ENCODE measurements at places on chromosomes 4 and X.

- DNase-seq = no peak
Measured at GRCh38 chr4:2289955-2290333, 28.0 kb upstream of the MXD4 start.

DNA sequence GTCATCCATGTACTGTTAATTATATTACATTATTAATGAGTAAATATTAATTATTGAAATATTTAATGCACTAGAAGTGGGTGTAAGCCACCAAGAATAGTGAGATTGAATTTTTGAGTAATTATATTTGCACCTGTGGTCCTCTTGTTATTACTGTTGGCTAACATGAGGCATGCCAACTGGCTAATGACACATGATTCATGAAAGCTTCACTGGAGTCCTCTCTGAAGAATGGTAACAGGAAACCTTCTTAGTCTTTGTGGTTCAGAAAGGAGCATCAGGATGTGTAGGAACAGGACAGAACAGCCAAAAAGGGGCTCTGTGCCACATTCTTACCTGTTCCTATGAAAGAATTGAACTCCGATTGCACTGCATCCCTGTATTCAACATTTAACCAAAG, 65.2 kb downstream of the SLC4A4 start:
- no peak for DNase-seq

DNA sequence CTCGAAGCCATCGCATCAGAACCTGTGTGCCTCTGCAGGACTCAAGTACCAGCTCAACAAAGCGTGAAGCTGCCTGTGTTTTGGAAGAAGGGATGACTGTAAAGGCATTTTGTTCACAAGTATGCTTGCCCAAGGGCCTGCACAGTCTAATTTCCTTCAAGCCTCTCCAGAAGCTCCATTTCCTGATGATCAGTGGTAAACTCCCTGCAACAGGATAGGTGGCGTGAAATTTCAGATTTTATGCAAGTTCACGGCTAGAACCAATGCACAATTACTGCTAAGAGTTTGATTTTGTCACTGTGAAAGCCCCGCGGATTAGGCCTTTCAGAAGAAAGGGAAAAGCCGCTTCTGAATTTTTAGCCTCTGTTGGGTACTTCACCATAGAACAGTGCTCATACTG, 89.2 kb upstream of the TAPT1 start:
- no peak for DNase-seq

DNA sequence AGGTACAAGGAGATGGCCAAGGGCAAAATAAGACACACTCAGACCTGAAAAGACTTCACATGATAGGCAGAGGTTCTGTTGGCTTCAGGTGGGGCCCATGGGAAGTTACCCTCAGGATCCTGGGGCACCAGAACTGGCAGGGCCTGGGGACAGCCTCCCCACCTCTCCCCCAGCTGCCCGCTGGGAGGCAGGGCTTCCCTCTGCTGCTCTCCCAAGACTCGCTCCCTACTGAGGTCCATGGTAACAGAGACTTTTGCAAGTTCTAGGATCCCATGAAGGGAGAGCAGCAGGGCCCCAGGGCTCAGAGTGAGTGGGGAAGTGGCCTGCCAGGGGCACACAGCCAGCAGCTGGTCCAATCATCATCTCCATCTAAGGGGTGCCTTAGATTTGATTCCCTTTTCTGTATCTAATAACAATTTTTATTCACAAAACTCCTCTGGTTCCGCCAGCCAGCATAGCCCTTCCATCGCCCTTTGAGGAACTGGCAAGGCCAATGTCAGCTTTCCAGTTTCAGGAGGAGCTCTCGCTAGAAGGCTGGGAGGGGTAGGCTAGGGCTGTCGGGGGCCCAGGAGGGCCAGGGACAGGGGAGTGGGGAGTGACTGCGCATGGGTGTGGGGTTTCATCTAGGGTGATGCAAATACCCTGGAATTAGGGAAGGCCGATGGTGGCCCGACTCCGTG, 78.2 kb downstream of the SLC2A9 start:
- no peak for DNase-seq

- DNase-seq = peak; percentile 55
Measured at GRCh38 chr4:37803348-37803973, 23.0 kb upstream of the PGM2 start.

DNA sequence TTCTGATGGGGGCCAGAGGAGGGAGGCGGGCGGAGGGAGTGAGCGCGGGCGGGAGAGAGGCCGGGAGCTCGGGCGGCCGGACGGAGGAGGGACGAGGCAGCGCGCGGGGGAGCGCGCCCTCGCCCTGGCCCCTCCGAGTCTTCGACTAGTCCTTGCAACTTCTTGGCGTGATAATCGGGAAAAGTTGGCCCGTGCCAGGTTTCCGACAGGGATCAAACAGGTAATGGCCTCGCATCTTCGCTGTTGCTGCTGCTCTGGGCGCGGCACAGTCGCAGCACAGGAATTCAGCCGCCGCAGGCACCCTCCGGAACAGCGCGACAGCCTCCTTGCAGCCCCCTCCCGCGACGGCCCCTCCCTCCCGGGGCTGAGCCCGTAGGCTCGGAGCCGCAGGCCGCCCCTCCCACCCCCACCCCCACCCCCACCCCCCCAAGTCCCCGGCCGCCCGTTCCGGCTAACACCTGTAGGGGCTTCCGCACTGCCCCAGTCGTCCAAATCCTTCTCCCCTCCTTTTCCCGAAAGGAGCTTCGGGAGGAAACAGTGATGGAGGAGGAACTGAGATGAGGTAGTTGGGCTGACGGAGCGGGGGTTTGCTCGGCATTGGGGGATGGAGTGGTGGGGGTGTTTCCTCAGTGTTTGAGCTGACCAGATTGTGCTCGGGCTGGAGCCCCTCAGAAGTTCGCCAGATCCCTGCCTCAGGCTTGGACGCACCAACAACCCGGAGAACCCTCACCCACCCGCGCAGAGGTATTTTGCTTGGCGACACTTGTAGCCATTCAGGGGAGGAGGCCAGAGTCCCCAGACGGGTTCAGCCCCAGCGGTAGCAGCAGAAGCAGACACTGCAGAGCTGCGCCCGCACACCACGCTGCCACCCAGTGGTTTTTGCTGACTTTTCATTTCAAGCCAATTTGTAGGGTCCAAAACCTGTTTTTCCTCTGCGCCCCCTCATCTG, at the start of gene FGF13:
TSS of gene FGF13 (minus strand) at position 319 of the 949 bp plus-strand sequence. CDS start 714 bp downstream, outside the sequence.
- no peak for DNase-seq

DNA sequence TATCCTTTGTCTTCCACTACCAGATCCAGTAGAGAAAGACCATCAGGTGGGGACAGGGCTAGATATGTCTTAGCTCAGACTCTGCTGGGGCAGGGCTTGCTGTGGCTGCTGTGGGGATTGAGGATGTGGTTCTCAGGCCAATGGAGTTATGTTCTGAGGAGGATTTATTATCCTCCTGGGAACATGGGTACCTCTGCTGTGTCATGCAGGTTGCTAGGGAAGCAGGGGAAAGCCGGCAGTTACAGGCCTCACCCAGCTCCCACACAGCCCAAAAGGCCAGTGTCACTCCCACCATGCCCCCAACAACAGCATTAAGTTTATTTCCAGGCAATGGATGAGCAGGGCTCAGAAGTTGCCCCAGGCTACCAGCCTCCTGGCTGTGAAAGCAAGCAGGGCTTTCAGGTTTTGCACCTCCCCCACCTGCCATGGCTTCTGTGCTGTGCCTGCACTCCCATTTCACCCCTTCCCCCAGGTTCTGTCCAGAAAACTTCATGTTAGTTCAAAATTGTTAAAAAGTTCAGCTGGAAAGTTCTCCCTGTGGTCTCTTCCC, 879.9 kb downstream of the ARAP2 start:
- no peak for DNase-seq

- no peak for DNase-seq
Measured at GRCh38 chr4:185885075-185885474, 73.1 kb upstream of the SORBS2 start.

DNA sequence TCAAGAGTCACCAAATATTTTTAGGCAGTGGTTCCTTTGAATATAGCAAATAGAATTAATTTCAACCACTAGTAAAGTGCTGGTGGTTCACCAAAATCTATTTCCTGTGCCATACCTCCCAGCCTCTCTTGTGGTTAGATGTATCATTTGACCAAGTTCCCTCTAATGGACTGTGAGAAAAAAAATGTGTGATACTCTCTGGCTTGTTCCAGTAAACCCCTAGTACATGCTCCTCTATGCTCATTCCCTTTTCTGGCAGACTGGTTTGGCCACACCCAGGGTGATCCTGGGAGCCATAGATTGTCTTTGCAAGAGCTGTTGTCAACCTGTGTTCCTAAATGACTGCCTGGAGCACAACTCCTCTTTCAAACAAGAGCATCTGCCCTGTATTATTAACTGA, 109.5 kb downstream of the FRAS1 start:
- no peak for DNase-seq

DNA sequence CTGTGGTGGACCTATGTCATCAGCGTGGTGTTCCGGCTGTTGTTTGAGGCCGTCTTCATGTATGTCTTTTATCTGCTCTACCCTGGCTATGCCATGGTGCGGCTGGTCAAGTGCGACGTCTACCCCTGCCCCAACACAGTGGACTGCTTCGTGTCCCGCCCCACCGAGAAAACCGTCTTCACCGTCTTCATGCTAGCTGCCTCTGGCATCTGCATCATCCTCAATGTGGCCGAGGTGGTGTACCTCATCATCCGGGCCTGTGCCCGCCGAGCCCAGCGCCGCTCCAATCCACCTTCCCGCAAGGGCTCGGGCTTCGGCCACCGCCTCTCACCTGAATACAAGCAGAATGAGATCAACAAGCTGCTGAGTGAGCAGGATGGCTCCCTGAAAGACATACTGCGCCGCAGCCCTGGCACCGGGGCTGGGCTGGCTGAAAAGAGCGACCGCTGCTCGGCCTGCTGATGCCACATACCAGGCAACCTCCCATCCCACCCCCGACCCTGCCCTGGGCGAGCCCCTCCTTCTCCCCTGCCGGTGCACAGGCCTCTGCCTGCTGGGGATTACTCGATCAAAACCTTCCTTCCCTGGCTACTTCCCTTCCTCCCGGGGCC, 1.2 kb downstream of the GJB1 start:
- DNase-seq = no peak

DNA sequence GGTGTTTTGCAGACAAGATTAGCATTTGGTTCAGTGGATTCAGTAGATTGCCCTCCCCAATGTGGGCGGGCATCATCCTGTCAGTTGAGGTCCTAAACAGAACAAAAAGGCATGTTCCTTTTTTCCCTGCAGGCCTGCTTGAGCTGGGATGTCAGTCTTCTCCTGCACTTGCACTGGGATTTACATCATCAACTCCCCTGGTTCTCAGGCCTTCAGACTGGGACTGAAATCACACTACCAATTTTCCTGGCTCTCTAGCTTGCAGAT, 278.9 kb upstream of the FTHL17 start:
- DNase-seq = no peak

- DNase-seq = no peak
Measured at GRCh38 chrX:78063687-78064086, 40.4 kb upstream of the PGK1 start.

- no peak for DNase-seq
Measured at GRCh38 chr4:28548594-28548993, 1688.0 kb downstream of the STIM2 start.

DNA sequence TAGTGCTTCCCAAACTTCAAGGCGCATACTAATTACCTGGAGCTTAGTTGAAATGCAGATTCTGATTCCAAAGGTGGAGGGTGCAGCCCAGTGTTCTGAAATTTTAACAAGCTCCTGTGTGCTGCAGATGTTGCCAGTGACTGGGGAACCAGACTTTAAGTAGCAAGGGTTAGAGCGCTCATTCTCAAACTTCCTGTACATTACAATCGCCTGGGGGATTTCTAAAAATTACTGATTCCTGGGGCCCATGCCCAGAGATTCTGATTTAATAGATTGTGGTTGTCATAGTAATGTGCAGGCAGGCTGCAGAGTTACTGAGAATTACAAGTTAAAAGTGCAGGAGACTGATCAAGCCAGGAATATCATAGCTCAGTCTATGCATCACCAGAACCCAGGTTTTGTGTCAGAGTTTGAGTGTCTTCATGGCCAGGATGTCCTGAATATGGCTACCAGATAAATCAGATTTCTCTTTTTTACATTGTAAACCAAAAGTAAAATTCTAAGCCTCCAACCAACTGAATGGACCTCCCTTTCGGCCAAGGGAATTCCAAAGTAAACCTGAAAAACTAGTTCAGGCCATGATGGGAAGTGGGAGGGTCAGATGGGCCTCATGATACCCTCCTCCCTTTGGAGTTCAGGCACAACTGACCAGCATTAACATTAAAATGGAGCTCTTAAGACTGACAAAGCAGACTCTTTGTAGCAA, 121.6 kb downstream of the ATXN3L start:
- no peak for DNase-seq

DNA sequence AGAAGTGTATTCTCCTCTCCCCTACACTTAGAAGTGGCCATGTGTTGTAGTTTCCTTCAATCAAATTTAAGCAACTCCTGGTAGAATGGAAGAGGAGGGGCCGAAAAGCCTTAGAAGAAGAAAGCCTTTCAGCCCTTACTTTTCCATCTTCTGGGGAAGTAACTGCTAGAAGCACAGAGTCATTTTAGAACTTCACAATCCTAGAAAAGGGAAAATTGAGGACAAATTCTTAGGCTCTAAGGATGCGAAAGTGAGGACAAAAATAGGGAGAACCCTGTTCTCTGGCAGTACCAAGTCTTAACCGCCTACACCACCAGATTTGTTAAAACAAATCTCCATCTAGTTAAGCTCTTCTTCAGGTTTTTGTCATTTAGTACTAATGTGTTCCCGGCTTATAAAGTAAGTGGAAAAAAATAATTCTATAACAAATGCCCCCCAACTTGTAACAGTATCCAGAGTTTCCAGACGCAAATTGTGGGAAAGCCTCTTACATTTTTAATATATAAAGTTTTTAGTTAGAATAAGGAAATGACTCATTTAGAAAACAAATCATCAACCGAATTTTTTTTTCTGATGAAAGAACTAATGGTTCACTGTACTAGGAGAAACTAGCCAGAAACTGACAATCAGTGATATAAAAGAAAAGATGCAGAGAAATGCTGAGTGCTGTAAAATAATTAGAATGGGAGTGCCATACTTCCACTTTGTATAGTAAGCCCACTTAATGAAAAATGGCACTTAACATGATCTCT, 76.0 kb downstream of the ARAP2 start:
- no peak for DNase-seq

GRCh38 chrX:119617517-119618164, 11.4 kb upstream of the NKRF start:
- DNase-seq = no peak

DNA sequence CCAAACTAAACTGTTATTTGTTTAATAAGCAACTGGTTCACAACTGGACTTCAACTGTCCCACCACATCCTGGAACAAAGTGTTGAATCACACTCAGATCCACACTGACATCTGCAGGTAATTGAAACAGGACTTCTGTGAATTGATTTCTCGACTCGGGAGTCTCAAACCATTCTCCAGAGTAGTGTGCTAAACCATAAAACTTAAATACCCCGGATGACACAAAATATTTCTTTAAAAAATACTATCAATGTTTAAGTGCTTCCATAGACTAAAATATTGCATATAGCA, 95.4 kb upstream of the PLAC1 start:
- no peak for DNase-seq

- no peak for DNase-seq
Measured at GRCh38 chrX:57952320-57952678, 42.0 kb upstream of the ZXDA start.
